ENCODE measurements at places on chromosomes 5 and 9. TPM values are rescaled to one million over a fixed set of nuclear protein-coding genes. Genes with fewer than 3 reads are reported as not detected.
A peak's percentile ranks its signal among the peaks of the same experiment; 100 is the strongest.

- peak; percentile 83 for DNase-seq
Observed at GRCh38 chr5:74201334-74202081, 439.0 kb downstream of the ENC1 start.

DNA sequence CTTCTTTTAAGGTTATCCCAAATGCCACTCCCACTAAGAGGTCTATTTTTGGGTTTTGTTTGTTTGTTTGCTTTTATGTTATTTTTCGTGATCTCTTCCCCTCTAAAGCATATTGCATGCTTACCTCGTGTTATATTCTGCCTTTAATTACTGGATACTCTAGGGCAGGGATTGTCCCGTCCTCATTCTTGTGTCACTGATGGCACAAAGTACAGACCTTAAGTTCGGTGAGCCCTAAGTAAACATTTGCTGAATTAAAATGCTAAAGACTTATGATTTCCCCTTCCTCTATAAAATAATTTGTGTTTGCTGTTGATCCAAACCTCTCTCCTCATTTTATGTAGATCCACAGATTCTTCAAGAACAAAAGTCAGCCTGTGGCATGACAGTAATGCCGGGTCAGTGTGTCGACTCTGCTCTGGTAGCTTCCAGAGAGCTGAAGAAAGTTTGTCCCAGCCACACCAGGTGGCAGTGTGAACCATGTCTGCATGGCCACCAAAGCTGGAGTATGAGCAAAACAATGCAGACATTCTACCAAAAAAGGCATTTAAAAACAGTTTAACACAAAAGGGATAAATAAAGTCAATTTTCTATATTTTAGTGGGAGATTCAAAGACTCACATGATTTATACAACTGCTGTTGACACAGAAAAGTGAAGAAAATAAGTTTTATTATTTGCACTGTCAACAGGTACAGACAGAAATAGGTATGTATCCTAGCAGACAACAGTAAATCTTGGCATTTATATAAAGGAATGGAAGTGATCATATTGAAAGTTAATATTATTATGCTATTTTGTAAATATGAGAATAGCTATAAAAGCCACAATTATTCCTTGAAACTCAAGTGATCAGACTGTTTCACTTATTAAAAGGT, 17.9 kb upstream of the POC5 start:
- peak; percentile 46 for DNase-seq

DNA sequence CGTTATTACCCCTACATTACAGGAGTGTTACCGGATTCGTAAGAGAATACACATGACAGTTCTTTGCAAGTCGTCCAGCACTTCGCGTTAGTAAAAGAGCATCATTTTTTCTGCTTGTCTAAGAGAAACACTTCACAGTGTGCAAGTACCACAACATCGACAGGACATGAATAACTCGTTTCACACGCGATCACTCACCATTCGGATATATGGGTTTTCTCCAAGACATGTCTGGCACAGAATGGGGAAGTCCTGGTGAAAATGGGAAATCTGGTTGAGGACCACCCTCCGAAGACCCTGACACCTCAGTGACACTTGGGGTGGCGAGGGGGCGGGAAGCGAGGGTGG, 642 bp downstream of the RBM22 start:
- DNase-seq: no peak

DNA sequence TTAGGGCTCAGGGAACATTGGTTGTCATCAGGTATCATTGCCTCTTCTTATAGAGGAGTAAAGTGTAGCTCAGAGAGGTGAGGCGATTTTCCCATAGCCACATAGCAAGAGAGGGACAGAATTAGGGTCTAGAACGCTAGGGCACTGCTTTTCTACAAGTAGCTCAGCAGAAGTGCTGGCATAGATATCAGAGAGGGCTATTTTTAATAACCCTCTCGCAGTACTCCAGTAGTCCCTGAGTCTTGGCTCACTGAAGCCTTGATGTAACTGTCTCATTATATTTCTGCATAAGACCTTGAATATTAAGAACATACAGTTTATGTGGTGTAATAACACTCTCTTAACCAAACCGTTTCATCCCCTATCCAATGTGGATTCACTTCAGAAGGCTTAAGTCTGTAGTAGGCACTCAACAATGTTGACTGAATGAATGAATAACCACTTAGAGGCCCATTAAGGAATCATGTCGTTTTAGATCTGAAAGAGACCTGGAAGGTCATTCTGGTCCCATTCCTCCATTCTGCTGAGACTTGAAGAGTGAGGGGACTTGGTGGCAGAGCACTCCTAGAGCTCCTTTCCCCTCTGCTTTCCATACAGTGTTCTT, 4.7 kb upstream of the FRMPD1 start:
- no peak for DNase-seq

Gene TLE4
- 4.0 TPM for polyA plus RNA-seq

Gene PCDHA8
- not detected for polyA plus RNA-seq

Gene RALGDS
- polyA plus RNA-seq: 35.1 TPM

All from small intestine (tissue), 16 donors.